ENCODE measurements at places on chromosomes 3 and 15.

DNA sequence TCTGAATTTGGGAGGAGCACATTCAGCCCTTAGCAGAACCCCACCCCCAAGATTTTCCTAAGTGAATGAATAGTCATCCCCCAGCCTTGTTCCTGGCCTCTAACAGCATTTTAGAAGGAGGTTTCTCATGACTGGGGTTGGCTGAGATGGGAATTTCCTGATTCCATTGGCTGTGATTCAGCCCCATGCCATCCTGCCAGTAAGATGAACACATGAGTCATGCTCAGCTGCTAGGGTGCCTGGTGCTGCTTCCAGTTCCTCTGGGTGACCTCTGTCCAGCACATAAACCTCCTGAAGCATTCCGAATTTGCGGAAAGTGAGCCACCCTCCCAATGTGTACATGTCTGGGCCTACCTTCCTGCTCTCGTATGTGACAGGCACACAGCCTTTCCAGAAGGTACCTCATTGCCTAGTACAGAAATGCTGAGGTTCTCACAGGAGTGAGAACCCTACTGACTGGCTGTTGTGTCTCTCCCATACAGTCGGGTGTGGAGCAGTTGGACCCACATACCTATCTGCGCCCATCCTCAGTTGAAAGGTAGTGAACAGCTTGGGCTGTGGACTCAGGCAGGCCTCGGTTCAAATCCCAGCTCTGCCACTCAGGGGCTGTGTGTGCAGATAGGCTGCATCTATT is 91.7 kb downstream of the APBA2 start:
- peak; percentile 86 for DNase-seq

- DNase-seq: no peak
These were observed 259.9 kb downstream of the IL20RB start for GRCh38 chr3:137217733-137218132.

- DNase-seq: peak; percentile 3
These were observed 54.5 kb upstream of the FNDC3B start for GRCh38 chr3:171984883-171985282.

DNA sequence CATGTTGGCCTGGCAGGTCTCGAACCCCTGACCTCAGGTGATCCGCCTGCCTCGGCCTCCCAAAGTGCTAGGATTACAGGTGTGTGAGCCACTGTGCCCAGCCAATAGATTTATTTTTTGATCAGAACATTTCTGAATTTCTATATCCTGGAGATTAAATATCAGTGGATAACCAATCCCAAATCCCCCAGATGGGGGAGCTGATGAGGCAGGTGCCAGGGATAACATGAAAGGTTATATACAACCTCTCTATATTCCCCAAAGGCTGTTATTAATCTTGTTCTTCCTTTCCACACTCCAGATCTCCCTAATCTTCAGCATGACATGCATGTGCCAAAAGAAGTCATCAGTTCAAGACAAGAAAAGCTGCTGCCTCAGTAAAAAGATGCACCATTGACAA is 112.3 kb downstream of the WDR76 start:
- no peak for DNase-seq

DNA sequence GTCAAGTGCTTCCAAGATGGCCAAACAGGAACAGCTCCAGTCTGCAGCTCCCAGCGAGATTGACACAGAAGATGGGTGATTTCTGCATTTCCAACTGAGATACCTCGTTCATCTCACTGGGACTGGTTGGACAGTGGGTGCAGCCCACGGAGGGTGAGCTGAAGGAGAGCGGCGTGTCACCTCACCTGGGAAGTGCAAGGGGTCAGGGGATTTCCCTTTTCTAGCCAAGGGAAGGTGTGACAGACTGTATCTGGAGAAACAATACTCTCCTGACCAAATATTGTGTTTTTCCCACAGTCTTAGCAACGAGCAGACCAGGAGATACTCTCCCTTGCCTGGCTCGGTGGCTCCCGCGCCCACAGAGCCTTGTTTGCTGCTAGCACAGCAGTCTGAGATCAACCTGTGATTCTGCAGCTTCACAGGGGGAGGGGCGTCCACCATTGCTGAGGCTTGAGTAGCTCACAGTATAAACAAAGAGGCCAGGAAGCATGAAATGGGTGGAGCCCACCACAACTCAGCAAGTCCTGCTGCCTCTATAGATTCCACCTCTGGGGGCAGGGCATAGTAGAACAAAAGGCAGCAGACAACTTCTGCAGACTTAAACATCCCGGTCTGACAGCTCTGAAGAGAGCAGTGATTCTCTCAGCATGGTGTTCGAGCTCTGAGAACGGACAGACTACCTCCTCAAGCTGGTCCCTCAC is 293.5 kb upstream of the SUCLG2 start:
- DNase-seq: no peak

DNA sequence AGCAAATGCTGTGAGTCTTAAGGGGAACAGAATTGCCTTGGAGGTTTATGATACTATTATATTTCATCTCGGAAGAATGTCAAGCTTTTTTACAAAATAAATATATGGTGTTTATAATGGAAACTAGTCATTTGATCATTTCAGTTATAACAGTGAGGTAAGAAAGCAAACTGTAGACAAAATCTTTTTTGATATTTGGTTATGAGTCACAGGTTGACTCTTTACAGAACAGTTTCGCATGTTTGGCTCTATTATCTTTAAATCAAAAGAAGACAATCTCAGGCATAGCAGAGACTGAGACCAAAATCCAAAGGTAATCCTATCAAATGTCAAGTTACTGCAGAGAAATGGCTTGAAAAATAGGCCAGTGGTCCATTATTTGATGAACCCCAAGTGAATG is 490.9 kb upstream of the MDFIC2 start:
- no peak for DNase-seq

GRCh38 chr3:172704001-172704400 is 6.9 kb downstream of the NCEH1 start:
- DNase-seq: no peak

DNA sequence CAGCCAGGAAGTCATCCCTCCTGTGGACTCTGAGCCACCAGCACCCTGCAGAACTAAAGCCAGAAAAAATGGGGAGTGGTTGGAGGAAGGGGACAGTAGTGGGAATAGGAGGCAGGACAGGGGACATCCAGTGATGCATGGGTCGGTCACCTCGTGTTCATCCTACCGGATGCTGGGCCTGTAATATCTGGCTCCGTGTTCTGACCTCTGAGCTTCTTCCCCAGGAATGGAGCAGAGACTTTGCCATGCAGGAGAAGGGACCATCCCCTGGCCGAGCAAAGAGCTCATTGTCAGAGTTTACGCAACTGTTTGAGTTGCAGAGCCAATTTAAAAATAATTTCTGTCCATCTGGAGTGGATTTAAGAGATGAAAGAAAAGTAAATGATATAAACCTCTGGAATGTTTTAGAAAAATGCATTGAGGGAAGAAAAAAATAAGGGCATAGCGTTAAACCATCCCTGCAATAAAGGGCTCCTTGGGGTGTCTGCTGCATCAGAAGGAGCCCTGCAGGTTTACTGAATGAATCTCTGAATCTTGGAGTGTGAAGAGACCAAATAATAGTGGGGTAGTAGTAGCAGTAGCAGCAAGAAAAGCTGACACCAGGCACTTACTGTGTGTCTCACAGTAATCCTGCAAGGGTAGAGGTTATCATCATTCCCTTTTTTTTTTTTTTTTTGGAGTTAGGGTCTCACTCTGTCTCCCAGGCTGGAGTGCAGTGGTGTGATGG is 70.9 kb downstream of the AAGAB start:
- no peak for DNase-seq

DNA sequence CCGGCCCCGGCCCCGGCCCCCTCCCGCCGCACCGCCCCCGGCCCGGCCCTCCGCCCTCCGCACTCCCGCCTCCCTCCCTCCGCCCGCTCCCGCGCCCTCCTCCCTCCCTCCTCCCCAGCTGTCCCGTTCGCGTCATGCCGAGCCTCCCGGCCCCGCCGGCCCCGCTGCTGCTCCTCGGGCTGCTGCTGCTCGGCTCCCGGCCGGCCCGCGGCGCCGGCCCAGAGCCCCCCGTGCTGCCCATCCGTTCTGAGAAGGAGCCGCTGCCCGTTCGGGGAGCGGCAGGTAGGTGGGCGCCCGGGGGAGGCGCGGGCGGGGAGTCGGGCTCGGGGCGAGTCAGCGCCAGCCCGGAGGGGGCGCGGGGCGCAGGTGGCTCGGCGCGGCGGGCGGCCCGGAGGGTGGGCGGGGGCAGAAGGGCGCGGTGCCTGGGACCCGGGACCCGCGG is 352 bp downstream of the CHRD start:
- peak; percentile 57 for DNase-seq

GRCh38 chr3:151425627-151426340 is 35.1 kb downstream of the IGSF10 start:
- no peak for DNase-seq

DNA sequence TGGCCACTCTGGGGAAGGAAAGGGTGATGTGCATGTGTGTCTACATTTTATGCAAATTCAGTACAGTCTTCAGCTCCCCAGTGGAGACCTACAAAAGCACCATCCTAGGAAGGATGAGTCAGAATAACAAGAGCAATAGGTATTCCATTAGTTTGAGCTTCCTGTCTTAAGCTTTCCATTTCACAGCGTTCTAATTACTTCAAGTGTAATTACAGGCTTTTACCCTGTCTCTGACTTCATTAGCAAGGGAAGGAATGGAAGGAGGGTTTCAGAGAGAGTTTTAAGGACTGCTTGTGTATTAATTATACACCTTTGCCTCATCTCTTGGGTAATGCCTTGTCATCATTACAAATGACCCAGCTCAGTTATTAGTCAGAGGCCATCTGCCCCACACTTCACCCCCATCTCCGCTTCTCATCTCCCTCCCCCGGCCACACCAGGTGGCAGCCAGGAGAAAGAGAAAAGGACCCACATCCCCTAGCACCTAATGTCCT is 202.8 kb upstream of the MRPL3 start:
- no peak for DNase-seq

- DNase-seq: no peak
These were observed 40.0 kb downstream of the ZXDC start for GRCh38 chr3:126435456-126436315.
